ENCODE measurements at places on chromosomes 3 and 15.

DNA sequence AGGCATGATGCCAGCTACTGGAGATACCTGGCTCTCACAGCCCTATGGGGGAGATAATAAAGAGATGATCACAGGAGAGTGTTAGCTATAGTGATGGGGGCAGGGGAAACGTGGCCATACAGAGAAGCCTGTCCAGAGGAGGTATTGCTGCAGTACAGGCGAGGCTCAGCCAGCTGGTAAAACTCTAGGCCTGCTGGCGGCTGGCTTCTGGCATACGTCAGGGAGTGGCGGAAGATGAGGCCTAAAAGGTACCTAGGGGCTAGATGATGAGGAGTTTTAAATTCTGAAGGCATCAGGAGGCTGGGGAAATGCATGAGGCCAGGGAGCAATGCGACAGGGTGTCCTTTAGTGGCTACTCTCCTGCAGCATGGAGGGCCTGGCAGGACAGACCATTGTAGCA lies 110.7 kb downstream of the EEFSEC start:
- no peak for DNase-seq

GRCh38 chr3:108820586-108820985 lies 2.0 kb upstream of the TRAT1 start:
- DNase-seq, result no peak

DNA sequence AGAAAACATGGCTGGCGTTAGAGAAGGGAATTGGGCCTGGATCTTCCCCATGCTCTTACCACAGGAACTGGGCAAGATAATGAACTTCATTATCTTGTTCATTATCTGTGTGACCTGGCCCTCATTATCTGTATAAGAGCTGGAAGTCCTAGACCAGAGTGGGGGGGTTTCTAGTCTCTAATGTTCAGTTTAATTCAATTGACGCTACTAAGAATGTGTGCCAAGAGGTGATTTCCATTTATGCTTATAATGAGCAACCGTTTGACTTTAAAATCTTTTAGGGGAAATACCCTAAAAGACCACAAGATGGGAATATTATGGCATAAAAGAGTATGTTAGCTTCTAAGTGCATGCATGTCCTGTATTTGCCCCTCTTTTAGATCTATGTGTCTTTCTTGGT lies 59.1 kb upstream of the CSTA start:
- DNase-seq, result no peak

- no peak for DNase-seq
Observed at GRCh38 chr3:46538803-46539442, 27.2 kb downstream of the LRRC2 start.

GRCh38 chr3:44875596-44875995 lies 1.2 kb downstream of the TGM4 start:
- no peak for DNase-seq

DNA sequence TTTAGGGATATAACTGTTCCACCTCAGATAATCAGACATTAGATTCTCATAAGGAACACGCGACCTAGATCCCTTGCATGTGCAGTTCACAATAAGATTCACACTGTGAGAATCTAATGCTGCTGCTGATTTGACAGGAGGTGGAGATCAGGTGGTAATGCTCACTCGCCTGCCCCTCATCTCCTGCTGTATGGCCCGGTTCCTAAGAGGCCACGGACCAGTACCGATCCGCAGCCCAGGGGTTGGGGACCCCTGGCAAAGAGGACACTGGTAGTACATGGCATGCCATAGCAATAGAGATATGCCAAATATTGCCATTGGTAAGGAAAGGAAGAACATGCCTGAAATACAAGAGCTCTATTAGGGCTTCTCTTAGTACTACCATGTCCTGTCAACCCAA lies 59.7 kb downstream of the LSM3 start:
- DNase-seq, result no peak

- DNase-seq, result no peak
Observed at GRCh38 chr15:78550815-78551214, 10.6 kb downstream of the PSMA4 start.

DNA sequence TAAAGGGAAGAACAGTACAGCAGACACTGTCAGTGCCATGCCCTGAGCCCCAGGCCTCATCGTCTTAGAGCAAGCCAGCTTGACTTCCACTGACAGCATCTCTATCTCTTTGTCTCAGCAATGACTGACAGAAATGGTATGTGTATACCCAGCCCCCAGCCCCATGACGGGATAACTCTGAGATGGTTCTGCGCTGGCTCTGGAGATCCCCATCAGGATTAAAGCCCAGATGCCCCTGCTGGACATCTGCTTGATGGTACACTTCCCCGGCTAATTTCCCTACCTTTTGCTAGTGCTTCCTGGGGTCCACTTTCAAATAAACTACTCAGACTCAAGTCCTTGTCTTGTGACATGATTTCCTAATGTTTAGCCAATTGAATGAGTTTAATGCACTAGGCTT lies 7.6 kb downstream of the NMNAT3 start:
- DNase-seq, result no peak

DNA sequence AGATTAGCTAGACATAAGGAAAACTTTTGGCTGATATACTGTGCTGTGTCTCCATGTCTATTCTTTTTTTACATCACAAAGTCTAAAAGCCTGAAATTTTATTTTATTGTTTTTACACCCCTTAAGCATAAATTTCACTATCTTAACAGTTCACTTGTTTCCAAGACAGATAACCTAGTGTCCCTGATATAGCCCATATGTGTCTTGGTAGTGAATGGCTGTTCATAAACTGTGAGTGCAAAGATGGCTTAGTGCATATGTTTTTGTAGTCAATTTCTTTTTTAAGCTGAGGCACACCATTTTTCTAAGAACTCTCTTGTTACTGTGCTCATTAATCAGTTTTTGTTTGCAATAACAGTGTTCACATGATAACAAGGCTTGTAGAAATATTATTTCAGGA lies 381.1 kb downstream of the OXSM start:
- DNase-seq, result no peak

GRCh38 chr3:178519701-178520100 lies 16.5 kb upstream of the KCNMB2 start:
- DNase-seq, result no peak

Data from NCI-H774 (cell line).